ENCODE measurements at places on chromosomes 3 and 15. TPM values are rescaled to one million over a fixed set of nuclear protein-coding genes. Genes with fewer than 3 reads are reported as not detected.

DNA sequence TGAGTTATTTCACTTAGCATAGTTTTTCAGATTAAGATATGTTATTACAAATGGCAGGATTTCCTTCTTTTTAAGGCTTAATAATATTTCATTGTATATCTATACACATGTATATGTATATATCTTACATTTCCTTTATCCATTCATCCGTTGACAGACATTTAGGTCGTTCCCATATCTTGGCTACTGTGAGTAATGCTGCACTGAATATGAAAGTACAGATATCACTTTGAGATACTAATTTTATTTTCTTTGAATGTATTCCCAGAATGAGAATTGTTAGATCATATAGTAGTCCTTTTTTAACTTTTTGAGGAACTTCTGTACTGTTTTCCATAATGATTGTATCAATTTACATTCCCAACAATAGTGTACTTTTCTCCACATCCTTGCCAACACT, 270.4 kb downstream of the NAALADL2 start:
- DNase-seq: no peak

DNA sequence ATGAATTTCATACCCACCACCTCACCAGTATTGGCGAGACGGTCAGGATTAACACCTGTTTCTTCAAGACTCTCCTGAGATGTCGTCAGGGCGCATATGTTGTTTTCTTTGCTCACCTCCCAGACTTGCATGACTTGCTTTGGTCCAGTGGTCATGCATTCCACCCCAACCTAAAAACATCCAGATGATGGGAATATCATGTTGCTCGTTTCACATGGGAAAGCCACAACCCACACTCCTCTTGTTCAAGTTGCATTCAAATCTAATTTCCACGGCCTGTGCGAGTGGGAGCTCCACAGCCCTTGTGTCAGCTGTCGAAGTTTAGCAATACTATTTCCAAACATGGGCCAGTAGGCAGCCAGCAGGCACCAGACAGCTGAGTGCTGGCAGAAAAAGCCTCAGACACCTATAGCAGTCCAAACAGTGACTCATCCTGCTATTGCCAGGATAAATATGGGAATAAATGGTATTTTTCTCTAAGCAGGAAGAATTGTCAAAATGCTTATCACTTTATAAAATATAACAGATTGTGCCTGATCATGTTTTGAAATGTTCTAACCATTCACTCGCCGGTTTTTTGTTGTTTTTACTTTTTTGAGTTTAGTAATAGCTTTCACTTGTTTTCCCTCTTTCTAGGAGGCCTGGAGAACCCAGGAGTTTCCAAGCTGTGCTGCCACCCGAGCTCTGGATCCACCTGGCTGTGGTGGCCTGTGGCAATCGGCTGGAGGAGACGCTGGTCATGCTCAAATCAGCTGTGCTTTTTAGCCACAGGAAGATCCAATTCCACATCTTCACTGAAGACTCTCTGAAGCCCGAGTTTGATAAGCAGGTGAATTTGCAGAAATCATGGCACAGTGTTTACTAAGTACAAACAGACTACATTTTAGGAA, 20.1 kb downstream of the GXYLT2 start:
- peak; percentile 98 for DNase-seq

GRCh38 chr3:123328851-123329635, 119.8 kb downstream of the ADCY5 start:
- peak; percentile 63 for DNase-seq

- no peak for DNase-seq
Observed at GRCh38 chr3:30225021-30225420, 381.4 kb upstream of the TGFBR2 start.

DNA sequence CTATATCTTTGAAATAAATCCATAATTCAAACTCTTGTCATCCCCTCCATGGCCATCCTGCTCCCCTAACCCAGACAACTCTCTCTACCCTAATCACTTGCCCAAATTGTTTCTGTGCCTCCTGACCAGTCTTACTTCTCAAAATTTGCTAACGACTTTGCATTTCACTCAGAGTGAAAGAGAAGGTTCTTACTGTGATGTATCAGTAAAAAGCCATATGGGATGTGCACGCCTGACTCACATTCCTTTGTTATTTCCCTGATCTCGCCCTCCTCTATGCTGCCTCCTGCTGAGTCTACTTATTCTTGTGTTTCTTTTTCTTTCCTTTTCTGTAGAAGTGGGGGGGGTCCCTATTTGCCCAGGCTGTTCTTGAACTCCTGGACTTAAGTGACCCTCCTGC, 487.2 kb upstream of the FRG2C start:
- no peak for DNase-seq

- peak; percentile 67 for DNase-seq
Observed at GRCh38 chr3:15345066-15345607, 12.8 kb upstream of the SH3BP5 start.

- DNase-seq: no peak
Observed at GRCh38 chr3:114856835-114857234, 290.3 kb downstream of the ZBTB20 start.

GRCh38 chr3:15647611-15648167, 46.1 kb downstream of the BTD start:
- peak; percentile 99 for DNase-seq

DNA sequence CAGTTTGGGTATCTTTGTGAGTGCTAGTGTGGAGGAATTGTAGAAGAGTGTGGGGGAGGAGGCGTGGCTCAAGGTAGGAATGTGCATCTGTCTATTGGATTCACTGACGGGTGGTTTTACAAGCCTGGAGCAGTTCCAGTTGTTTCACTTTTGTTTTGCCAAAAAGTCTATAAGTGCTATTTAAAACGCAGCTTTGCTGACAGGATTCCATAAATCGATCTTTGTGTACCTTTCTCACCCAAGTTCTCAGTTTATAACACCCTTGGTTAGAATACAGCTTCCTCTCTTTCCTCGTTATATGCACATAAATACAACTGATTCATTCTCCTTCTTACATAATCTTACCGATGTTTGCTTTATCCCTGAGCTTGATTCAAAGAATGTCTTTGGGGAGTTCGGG, 123.2 kb upstream of the UBE2E2 start:
- DNase-seq: peak; percentile 79

GRCh38 chr3:101128786-101129185, 135.6 kb upstream of the ABI3BP start:
- DNase-seq: no peak

GRCh38 chr3:128297401-128298138, 144.3 kb downstream of the EEFSEC start:
- no peak for DNase-seq

- DNase-seq: peak; percentile 85
Observed at GRCh38 chr15:22866079-22866478, 27.6 kb downstream of the NIPA2 start.

DNA sequence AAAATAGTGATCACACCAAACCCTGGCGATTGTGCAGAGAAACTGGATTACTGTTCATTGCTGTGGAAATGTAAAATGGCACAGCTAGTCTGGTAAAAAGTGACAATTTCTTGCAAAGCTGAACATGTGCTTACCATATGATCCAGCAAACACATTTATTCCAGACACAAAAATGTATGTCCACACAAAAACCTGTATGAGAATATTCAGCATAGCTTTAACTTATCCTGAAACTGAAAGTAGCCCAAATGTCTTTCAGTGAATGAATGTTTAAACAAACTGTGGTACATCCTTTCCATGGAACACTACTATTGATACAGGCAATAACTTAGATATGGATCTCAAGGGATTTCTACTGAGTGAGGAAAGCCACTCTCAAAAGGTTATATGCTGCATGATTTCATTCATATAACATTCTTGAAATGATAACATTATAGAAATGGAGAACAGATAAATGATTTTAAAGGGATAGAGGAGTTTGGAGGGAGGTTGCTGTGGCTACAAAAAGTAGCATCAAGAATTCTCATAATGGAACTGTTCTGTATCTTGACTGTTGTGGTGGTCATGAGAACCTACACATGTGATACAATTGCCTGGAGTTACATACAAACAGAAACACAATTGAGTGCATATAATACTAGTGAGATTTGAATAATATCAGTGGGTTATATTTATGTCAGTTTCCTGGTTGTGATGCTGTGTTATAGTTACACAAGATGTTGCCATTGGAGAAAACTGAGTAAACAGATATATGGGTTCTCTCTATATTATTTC, 70.7 kb upstream of the DPH6 start:
- no peak for DNase-seq

DNA sequence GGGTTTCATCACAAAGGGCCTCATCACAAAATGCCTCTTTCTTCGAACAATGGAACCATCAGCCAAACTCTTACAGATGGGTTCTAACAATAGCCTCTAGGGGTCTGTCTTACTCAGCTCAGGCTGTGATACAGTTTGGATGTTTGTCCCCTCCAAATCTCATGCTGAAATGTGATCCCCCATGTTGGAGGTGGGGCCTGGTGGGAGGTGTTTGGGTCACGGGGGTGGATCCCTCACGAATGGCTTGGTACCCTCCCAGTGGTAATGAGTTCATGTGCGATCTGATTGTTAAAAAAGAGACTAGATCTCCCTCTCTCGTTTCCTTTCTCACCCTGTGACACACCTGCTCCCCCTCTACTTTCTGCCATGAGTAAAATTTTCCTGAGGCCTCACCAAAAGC, 47.9 kb upstream of the LIPC start:
- no peak for DNase-seq

DNA sequence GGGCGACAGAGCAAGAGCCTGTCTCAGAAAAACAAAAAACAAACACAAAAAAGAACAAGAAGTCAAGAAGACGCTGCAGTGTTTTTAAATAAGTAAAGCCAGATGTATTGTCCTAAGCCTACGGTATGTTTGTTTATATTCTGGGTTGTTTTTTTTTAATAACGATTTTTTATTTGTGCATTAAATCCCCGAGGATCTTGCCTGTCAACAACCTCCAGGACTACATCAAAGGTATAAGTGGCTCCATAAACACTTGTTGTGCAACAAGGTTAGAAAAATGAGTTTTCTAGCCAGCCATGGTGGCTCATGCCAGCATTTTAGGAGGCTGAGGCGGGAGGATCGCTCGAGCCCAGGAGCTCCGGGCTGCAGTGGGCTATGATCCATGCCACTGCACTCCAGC, 26.1 kb downstream of the ITGB5 start:
- no peak for DNase-seq

DNA sequence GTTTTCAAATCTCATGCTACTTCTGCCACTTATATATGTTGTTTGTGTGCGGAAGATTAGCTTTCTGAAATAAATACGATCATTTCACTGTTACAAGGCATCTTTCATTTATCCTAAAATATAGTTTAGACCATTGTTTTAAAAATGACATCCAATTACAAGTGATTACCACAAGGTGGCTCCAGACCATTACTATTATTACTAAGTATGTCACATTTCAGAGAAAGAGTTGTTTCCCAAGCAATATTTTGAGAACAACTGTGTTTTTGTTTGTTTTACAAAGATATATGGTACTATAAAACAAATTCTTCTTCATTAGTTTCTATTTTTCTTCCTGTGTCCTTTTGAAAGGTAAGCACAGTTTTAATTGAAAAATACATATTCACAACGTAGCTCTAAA, 136.0 kb upstream of the RAP2B start:
- DNase-seq: peak; percentile 58

- DNase-seq: peak; percentile 57
Observed at GRCh38 chr3:62602129-62602770, 228.9 kb upstream of the FEZF2 start.

DNA sequence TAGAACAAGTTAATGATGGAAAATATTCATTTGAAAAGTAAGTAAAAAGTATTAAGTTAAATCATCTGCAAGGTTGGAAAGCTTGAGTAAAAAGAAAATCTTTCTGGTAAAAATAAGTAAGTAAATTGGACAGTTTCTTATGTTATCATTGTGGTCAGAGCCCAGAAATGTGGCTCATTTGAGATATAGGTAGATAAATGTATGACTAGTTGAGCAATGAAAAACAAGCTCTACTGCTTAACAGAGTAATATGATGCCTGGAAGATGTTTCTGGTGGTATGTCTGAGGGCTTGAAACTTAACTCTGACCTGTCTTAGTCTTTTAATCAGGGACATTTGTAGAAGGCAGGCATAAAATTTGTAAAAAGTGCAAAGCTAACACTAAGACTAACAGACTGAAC, 444.0 kb downstream of the MFSD1 start:
- DNase-seq: no peak

DNA sequence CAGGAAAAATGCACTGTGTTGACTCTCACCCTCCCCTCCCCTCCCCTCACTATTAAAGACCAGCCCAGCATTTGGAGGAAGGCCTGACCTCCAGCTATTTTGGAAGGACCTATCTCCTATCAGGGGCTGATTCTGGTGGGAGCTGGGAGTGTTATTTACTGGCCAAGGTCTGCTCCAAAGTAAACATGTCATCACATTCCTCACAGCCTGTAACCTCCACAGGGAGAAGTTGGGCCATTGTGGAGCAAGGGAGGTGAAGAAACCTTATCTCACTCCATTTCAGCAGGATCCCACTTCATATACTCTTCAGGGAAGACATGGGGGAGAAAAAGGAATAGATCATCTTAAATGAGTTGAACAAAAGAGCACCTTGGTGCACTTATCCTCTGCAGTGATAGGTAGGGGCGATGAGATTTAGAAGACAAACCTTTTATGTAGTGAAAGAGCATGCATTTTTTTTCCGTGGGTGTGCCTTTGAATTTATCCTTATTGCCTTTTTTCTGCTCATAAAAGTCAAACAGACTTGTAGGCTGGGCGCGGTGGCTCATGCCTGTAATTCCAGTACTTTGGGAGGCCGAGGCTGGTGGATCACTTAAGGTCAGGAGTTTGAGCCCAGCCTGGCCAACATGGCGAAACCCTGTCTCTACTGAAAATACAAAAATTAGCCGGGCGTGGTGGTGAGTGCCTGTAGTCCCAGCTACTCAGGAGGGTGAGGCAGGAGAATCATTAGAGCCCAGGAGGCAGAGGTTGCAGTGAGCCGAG, 15.6 kb upstream of the FLNB start:
- DNase-seq: no peak

- DNase-seq: no peak
Observed at GRCh38 chr15:88695691-88696251, 57.0 kb downstream of the ISG20 start.

The DGKG gene
- 4.3 TPM for total RNA-seq

The LSAMP gene
- total RNA-seq: 0.03 TPM

The P2RY12 gene
- not detected for total RNA-seq

The CNTN3 gene
- total RNA-seq: 0.08 TPM

The GLDN gene
- total RNA-seq: not detected

The SRGAP3 gene
- total RNA-seq: 5.3 TPM

The KNG1 gene
- total RNA-seq: not detected

All from myocyte (in vitro differentiated cells).